ENCODE measurements at places on chromosomes 11 and 22.

DNA sequence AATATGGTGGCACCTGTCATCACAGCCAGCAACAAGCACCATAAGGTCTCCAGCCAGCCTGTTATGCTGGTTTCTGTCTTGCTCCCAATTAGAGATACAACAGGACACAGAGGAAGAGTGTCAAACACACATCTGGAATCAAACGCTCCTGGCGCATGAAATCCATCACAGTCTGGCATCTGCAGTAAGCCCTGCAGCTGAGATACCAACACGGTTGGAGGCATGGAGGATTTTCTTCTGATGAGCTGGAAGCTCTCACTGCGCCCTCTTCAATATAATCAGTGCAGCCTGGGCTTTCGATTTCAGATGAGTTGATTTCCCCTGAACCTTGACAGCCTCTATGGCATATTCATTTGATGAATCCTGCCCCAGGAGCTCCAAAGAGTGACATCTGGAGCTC lies 27.8 kb upstream of the CARS1 start:
- DNase-seq: no peak

GRCh38 chr11:46063138-46063537 lies 58.1 kb downstream of the PHF21A start:
- DNase-seq: no peak

DNA sequence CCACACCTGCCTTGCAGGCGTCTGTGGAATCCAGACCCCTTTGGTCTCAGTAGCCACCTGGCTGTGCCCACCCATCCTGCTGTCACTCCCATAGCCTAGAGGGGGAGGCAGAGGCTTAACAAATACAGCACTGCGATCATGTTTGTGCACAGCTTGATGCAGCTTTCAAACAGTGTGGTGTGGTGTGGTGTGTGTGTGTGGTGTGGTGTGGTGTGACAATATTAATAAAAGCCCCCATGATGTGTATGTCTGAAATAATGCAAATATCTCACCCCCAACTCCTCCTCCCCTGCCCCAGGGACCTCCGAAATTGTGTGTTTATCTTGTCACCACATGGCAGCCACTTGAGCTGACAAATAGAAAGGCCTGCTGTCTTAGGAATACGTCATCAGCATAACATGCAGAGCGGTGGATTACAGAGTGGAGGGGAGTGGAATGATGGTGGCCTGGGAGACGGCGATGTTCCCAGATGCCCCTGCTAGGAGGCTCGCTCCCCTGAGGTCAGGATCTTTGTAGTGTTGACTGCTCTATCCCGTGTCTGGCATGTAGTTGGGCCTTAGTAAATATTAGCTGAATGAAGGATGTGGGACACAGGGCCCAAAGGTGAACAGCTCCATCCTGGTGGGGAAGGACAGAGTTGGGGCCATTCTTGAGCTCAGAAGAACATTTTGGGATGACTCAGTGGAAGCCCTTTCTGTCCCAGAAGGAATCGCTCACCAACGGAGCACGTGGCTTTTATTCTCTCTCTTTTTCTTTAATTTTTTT lies 2.8 kb downstream of the PDXP start:
- DNase-seq: no peak

DNA sequence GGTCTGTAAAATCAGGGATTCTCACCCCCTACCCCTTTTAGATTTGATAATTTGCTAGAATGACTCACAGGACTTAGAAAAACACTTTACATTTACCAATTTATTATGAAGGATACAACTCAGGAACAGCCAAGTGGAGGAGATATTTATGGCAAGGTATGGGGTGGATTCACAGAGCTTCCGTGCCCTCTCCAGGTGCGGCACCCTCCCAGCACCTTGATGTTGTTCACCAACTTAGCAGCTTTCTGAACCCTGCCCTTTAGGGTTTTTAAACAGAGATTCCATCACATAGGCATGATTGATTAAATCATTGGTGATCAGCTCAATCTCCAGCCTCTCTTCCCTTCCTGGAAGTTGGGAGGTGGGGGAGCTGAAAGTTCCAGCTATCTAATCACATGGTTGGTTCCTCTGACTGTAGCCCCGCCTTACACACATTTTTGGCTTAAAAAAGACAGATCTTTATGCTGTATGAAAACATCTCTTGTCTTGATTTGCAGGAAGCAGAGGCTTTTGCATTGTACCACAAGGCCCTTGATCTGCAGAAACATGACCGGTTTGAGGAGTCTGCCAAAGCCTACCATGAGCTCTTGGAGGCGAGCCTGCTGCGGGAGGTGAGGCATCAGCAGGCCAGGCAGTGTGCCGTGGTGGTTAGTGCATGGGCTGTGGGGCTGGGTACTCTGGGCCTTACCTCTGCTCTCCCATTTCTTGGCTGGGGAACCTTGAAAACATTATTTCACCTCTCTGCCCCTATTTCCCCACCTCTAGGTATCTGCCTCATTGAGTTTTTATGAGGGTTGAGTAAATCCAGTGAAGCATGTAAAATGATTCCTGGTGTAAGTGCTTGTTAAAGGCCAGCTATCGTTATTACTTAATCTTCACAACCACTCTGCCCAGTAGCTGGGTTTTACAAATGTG lies 27.0 kb downstream of the CABIN1 start:
- DNase-seq: no peak

- DNase-seq: no peak
Observed at GRCh38 chr11:72511393-72512047, 77.2 kb upstream of the CLPB start.
